Activated T-helper 1 cell treated with anti-CD3 and anti-CD28 coated beads, Interleukin-2, amount 50 U/mL, for 16 hours (primary cell): ENCODE measurements at places on chromosomes 3 and 15.

DNA sequence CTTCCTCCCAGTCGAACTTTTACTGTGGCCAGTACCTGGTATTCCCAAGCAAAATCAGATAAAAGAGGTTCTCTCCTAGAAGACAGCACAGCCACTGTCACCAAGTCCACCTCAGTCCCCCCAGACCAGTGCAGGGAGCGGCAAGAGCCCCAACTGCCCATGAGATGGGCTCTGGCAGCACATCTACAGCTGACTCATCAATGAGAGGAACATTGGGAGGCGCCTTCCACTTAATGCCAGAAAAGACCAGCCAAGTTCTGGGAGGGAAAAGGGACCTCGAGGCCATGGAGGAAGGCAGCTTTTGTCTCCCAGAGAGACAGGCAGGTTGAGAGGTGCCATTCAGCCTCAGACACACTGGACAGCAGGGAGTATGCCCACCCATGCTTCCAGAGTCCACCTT lies 28.2 kb downstream of the POC1A start:
- DNase-seq: no peak

GRCh38 chr3:5731100-5731499 lies 543.6 kb downstream of the EDEM1 start:
- no peak for DNase-seq

- no peak for DNase-seq
Measured at GRCh38 chr3:189307963-189308362, 136.2 kb downstream of the TPRG1 start.

DNA sequence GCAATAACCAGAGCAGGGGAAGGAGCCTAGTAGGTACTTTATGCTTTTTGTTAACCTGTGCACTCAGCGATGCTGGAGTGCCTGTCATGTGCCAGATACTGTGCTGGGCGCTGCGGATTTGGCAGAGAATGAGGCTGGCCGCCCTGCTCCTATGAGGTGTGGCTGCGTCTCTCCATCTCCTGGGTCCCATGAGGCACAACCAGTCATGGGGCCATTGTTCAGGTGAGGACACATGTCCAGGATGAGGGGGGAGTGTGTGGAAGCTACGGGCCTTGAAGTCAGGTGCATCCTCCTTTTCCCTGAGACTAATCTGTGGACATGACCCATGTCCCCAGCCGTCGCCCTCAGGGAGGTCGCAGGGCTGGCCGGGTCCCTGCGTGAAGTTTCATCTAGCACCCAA lies 963 bp upstream of the TXNRD3 start:
- DNase-seq: no peak
